Lung (tissue), 17 donors: ENCODE measurements at places on chromosomes 5 and 9. TPM values are rescaled to one million over a fixed set of nuclear protein-coding genes. Genes with fewer than 3 reads are reported as not detected.

Gene PCDHGA3
- total RNA-seq = 5.1 TPM

Gene WNT8A
- total RNA-seq = not detected

Gene PTAR1
- total RNA-seq = 41.6 TPM

Gene OR1J2
- total RNA-seq = not detected

Gene DCTN3
- 86.3 TPM for total RNA-seq

Gene SNX30
- 49.9 TPM for total RNA-seq

Gene EGFLAM
- total RNA-seq = 0.52 TPM

Gene WDR55
- 25.5 TPM for total RNA-seq

Gene ADAMTS12
- 4.8 TPM for total RNA-seq

Gene OR2K2
- total RNA-seq = not detected

Gene PDGFRB
- 110 TPM for total RNA-seq

Gene NR2F1
- total RNA-seq = 57.3 TPM

Gene HAVCR1
- 0.46 TPM for total RNA-seq

Gene SNCB
- total RNA-seq = not detected

Gene CAMK4
- 27.7 TPM for total RNA-seq

Gene PITX1
- total RNA-seq = 0.43 TPM

Gene ADAMTS2
- total RNA-seq = 45.5 TPM

Gene MARVELD2
- 39.6 TPM for total RNA-seq

Gene HK3
- total RNA-seq = 9.2 TPM

Gene CRB2
- 0.25 TPM for total RNA-seq

Gene SMIM23
- total RNA-seq = not detected

Gene C9
- total RNA-seq = 0.43 TPM

Gene FBP2
- total RNA-seq = 0.88 TPM

Gene TUBB4B
- 505 TPM for total RNA-seq
